Brain microvascular endothelial cell (primary cell): ENCODE measurements at places on chromosomes 7 and 10.

DNA sequence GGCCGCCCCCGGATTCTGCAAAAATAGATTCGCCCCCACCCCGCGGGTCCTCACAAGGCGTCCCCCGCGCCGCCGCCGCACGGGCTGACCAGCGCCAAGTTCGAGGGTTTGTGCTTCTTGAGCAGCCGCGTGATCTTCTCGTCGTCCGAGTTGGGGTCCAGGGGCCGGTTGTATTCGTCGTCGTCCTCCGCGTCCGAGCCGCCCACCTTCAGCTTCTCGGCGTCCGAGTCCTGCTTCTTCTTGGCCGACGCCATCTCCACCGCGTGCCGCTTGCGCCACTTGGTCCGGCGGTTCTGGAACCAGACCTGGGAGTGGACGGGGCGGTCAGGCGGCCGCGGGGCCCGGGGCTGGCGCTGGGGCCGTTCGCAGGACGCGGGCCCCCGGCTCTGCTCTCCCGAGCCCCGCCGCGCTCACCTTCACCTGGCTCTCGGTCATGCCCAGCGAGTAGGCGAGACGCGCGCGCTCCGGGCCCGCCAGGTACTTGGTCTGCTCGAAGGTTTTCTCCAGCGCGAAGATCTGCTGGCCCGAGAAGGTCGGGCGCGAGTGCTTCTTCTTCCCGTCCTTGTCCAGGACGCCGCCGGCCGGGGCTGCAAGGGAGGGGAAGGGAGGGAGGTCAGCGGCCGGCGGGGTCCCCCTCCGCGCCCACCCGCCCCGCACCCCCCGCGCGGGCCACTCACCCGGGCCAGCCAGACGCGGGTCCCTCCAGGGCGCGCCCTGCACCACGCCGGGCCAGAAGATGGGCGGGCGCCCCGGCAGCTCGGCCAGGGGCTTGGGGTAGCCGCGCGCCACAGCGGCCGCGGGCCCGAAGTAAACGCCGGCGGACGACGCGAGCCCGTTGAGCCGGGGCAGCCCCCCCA lies 853 bp downstream of the NKX6-2 start:
- DNase-seq = no peak

GRCh38 chr7:80095545-80095944 lies 39.1 kb upstream of the GNAI1 start:
- DNase-seq = no peak

DNA sequence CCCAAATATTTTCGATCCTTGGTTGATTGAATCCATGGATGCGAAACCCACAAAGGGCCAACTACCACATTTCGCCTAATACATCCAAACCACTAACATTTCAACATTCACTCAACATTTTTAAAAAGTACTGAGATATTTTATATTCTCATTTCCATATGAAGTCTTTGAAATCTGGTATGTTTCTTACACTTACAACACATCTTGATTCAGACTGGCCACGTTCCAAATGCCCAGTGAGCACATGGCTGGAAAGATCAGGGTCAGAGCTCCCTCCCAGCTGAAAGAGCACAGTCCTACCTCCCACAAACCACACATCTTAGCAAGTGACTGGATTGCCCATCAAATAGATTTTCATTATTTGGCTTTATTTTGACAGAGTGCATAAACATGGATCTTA lies 18.9 kb downstream of the NCAPG2 start:
- no peak for DNase-seq

DNA sequence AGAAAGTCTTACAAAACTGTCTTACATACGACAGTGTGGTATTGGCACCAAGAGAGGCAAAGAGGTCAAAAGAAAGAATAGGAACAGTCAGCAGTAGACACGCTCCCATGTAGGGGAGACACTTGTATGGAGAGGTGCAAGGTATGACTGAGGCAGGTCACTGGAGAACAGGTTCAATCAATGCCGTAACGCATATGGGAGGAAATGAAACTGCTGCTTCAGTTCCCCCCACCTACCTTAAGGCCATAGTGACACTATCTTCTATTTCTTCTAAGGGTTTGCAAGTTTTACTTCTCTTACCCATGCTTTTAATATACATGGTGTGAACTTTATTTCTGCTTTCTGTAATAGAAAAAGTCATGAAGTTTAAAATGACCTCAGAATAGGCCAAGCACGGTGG lies 5.5 kb upstream of the PITRM1 start:
- DNase-seq = no peak

DNA sequence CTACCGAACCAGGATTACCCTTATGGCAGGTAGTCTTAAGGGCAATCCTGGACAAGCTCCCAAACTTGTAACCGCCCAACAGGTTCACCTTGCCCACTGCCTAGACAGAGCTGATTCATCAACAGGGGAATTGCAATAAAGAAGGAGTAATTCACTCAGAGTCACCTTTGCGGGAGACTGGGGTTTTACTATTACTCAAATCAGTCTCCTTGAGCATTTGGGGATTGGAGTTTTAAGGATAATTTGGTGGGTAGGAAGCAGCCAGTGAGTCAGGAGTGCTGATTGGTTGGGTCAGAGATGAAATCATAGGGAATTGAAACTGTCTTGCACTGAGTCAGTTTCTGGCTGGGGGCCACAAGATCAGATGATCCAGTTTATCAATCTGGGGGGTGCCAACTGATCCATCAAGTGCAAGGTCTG lies 25.3 kb downstream of the HK1 start:
- peak; percentile 44 for DNase-seq

GRCh38 chr10:51860257-51860656 lies 160.9 kb upstream of the CSTF2T start:
- peak; percentile 62 for DNase-seq

DNA sequence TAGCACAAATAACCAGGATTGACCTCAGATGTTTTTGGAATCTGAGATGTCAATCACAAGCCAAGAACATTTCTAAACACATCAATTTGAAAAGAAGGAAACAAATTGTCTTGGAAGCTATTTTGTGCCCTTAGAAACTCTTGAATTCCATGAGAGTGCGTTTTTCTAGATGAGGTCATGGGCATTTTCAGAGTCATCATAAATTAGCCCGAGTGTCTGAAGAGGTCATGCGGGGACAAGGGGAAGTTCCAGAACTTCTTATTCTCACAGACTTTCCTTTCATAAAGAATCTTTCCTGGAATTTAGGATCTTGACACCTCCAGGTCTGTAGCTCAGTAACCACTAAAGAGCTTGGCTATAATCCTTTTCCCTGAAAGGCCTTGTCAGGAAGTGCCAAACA lies 28.2 kb downstream of the IL2RA start:
- no peak for DNase-seq

DNA sequence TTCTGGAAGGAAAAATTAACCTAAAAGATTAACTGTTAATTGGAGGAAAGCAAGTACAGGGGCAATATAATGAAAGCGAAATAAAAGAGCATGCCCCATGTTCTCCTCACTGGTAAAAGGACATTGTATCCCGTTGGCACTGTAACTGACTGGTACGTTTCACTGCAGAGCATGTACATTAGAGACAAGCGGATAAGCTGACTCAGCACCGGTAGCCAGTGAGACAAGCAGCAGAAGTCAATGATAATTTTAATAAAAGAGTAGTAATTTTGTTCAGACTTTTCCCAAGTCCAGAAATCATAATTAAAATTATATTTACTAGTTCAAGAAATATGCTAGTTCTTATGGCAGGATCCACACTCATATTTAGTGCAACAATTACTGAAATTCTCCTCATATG lies 161.5 kb upstream of the VWC2 start:
- DNase-seq = no peak

DNA sequence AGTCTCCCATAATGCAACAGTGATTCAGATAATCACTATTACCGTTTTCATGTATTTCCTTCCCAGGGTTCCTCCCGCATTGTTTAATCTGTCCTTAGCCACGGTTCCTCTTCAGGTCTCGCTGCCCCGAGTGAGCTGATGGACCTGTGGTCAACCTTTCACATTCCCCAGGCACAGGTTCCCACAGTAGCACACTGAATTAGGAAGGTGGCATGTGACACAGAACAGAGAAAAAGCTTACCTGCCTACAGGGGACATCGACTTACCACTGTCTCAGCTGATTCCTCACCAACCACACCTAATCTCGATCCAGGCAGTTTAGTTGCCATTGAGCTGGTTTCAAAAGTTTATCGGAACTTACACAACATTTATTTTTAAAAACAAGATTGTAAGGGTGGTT lies 72.2 kb downstream of the MTURN start:
- DNase-seq = no peak

DNA sequence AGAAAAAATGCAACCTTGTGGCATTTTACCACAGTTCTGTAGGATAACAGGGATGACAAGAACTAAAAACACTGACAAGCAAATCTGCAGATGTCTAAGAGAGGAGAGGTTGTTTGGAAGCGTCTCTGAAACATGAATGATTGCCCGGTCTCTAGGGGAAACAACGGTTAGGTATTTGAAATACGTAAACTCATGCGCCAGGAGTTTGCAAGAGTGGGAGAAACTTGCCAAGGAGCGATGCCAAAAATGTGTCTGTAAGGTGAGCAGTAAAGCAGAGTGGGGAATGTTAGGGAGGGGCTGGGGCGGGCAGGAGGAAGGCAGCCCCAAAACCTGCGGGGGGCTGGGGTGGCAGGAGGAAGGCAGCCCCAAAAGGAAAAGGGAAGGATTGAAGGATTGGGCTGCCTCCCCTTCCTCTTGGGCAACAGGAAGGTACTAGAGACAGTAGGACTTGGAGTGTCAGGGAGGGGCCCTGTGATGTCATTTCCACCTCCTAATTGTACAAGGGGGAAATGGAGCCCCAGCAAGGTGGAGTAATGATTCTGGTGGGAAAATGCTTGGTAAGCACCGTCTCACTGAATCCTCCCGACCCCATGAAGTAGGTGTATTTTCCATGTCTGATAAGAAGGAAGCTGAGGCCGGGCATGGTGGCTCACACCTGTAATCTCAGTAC lies 33.2 kb upstream of the PLEKHA1 start:
- no peak for DNase-seq

- DNase-seq = no peak
These were observed 20.5 kb upstream of the ZNF273 start for GRCh38 chr7:64882341-64883112.

DNA sequence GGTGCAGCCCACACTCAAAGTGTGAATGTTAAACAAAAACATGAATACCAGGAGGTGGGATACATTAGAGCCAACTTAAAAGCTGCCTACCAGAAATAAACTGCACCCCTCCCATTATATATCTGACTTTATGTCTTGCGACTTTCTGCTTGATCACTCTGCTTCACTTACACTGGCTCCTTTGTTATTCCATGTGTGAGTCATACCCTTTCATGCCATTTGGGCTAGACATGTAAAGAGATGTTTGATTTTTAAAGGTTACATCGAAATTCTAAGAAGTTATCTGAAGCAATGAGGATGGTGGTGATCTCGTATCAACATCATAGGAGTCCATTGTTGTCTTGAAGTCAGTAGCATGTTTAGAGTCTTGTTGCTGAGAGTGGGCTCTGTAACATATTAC lies 31.6 kb upstream of the ETV1 start:
- DNase-seq = peak; percentile 75

DNA sequence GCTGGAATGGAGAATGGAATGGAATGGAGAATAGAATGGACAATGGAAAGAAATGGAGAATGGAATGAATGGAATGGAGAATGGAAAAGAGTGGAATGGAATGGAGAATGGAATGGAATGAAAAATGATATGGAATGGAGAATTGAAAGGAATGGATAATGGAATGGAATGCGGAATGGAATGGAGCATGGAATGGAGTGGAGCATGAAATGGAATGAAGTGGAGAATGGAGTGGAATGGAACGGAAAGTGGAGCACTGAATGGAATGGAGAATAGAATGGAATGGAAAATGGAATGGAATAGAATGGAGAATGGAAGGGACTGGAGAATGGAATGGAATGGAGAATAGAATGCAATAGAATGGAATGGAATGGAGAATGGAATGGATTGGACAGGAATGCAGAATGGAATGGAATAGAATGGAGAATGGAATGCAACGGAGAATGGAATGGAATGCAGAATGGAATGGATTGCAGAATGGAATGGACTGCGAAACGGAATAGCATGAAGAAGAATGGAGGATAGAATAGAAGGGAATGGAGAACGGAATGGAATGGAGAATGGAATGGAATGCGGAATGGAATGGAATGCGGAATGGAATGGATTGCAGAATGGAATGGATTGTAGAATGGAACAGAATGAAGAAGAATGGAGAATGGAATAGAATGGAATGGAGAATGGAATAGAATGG lies 89.4 kb downstream of the NSUN6 start:
- no peak for DNase-seq

DNA sequence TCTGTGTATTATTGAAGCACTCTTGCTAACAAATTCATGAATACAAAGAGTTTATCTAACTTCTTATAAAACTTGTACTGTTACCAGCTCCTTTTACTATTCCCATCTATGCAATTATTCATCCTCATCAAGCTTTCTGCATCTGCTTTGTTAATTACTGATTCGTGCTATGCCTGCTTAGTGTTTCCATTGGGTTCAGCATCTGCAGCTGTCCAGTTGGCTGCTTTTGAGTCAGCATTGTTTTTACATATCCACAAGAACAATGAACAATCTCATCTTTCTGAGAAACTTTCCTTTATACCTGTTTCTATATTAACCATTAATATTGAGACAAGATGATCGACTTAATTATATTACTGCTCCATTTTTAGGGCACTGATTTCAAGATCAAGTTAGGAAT lies 19.6 kb upstream of the ANLN start:
- DNase-seq = no peak

GRCh38 chr10:116211682-116212081 lies 61.3 kb downstream of the GFRA1 start:
- DNase-seq = peak; percentile 9

GRCh38 chr7:132103718-132104117 lies 472.6 kb downstream of the PLXNA4 start:
- no peak for DNase-seq

DNA sequence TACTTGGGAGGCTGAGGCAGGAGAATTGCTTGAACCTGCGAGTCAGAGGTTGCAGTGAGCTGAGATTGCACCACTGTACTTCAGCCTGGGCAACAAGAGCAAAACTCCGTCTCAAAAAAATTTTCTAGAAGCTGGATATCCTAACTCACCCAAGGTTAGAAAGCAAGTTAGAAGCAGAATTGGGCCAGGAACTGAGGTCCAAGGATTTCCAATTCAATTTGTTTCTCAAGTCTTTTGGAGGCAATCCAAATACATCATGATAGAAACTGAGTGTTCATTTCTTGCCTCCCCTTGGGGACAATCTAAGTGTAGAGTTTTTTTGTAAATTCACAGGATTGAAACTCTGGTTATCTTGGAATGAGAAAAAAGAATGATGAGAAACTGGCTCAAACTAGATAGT lies 45.5 kb downstream of the LAMB1 start:
- no peak for DNase-seq

GRCh38 chr7:112286250-112287086 lies 80.0 kb downstream of the ZNF277 start:
- no peak for DNase-seq
